ENCODE measurements at places on chromosomes 2 and 18. TPM values are rescaled to one million over a fixed set of nuclear protein-coding genes. Genes with fewer than 3 reads are reported as not detected.

- DNase-seq: no peak
Measured at GRCh38 chr2:144695657-144696056, 175.7 kb upstream of the ZEB2 start.

DNA sequence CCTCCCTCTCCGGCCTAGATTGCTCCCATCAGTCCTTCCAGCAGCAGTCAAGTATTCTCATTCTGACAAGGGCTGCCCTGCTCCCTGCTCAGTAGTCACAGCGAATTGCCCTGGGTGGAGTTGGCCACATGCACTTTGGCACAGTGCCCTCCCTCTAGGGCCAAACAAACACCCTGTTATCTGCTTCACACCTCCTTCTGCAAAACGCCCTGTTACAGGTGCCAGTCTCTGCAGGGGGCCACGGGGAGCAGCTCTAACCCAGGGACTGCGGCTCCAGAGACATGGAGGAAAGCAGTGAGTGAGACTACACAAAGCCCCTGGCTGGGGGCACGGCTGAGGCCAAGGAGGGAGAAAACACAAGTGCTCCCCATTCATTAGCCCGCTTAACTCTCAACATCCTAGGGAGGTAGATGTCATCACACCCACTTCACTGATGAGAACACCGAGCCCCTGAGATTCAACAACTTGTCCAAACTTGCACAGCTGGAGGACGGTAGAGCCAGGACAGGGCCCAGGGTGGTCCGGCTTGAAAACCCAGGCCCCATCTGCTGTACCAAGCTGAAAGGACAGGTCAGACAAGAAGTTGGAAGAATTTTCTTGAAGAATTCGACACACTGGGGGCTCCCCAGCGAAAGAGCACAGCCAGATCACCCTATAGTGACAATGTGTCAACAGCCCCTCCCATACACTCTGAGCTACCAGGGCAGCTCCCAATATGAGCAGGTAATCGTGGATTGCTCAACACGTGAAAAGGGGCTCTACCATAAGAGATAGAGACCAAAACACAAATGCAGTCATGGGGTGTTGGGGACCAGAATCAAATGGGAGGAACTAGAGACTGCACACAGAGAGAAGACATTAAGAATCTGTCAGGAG lies 8.7 kb upstream of the TFCP2L1 start:
- DNase-seq: no peak

- DNase-seq: no peak
Measured at GRCh38 chr2:152421521-152422370, 86.8 kb downstream of the FMNL2 start.

The SALL3 gene
- 11.0 TPM for polyA plus RNA-seq

The FEZ2 gene
- 35.9 TPM for polyA plus RNA-seq

All from GM23338 (cell line).